ENCODE measurements at places on chromosomes 6 and 20.
A peak's percentile ranks its signal among the peaks of the same experiment; 100 is the strongest.

GRCh38 chr20:44601801-44602204 lies 19.4 kb downstream of the PKIG start:
- DNase-seq, result no peak

- no peak for DNase-seq
These were observed 5.2 kb downstream of the HIVEP1 start for GRCh38 chr6:12017263-12017662.

DNA sequence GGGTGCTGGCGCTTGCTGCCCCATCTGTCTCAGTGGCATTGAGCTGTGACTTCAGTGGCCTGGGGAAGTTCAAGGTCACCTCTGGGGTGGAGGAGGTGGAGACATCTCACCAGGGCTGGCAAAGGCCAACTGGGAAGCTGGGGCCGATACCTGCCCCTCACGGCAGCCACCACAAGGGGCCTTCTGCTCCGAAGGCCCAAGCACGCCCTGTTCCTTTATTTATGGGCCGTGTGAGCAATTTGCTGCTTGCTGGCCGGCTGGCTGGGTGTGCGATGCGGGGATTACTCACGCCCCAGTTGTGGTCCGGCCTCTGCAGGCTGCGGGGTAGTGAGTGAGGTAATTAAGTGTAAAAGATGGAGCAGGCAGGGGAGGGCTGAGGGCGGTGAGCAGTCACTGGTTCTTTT lies 13.2 kb upstream of the SCRT2 start:
- no peak for DNase-seq

DNA sequence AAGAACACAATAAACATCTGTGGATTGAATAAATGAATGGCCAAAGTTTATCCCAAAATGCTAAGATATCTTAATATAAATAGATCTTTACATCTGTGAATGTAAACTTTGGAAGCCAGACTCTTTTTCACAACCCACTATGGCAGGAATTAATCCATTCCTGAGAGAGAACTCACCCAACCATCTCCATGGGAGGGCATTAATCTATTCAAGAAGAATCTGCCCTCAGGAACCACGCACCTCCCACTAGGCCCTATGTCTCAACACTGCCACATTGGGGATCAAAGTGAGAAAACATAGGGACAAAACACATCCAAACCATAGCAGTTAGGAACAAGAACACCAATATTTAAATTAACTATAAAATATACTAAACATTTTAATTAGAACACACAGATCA lies 3.4 kb downstream of the UBE3D start:
- DNase-seq, result no peak

DNA sequence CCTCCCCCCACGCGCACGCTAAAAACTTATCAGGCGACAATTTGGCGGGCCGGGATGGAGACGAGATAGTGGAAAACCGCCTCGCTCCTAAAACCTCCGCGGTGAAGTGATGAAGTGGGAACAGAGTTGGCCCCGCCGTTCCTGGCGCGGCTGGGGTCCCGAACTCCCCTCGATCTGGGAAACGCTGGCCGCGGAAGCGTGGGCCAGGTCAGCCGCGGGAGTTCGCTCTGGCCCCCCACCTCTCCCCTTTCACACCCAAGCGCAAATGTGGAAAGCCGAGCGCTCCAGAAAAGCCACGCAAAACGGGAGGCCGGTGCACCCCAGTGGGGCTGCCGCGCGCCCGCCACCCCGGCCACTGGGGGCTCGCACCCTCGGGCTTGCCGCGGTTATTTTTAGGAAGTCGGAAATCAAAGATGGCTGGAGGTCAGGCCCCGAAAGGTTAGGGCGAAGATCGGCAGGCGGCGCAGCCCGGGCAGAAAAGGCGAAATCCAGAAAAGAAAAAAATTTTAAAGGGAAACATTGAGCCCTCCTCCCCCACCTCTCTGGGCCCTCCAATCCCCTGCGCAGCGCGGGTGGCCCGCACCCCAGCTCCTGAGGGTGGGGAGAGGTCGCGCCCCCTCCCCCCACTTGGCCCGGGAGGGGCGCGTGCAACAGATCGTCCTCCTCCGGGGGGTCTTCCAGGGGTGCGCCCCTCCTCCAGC lies 1.0 kb downstream of the SALL4 start:
- DNase-seq, result no peak

GRCh38 chr6:149342525-149342924 lies 25.0 kb downstream of the TAB2 start:
- DNase-seq, result no peak

- DNase-seq, result no peak
These were observed 3.0 kb upstream of the C4A start for GRCh38 chr6:31978831-31979230.

GRCh38 chr6:16154904-16155303 lies 26.0 kb downstream of the MYLIP start:
- DNase-seq, result no peak

- DNase-seq, result no peak
These were observed 4.6 kb downstream of the UNC93A start for GRCh38 chr6:167295495-167296292.

DNA sequence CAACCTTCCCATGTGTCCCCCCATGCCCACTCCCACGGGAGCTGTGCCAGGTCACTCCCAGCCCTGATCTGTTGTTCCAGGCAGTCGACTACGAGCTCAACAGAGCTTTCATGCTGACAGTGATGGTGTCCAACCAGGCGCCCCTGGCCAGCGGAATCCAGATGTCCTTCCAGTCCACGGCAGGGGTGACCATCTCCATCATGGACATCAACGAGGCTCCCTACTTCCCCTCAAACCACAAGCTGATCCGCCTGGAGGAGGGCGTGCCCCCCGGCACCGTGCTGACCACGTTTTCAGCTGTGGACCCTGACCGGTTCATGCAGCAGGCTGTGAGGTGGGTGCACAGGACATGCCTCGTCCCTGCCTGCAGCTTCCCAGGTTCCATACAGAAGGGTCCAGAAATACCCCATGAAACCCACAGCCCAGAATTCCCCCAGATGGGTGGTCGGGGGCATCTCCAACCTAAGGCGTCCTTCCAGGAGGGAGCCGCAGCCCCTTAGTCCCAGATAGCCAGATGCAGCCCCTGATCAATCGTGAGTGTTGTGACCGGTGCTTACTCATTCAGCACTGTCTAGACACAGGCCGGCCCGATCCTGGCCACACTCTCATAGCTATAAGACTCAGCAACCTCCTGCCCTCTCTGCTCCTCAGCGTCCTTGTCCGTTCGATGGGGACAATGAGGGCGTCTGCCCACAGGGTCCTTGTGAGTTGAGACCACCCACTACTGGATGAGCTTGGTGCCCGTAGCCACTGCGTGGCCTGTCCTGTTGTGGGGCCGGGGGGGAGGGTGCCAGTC lies 142.1 kb downstream of the TAF4 start:
- no peak for DNase-seq

GRCh38 chr6:42572523-42572922 lies 8.7 kb downstream of the UBR2 start:
- DNase-seq, result no peak

DNA sequence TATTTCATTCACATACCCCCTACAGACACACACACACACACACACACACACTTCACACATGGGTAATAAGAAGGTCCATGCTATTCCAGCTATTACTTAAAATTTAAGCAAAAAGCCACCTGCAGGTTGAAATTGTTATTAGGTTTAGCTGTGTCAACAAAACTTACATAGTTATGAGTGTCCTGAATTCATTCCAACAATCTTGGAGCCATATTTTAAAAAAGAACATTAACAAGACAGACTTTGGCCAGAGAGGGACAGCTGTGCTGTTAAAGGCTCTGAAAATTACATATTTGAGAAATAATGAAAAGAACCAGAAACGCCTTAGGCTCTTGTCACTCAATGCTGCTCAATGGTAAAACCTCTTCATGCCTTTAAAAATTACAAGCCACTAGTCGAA lies 455.3 kb downstream of the EPM2A start:
- no peak for DNase-seq

- no peak for DNase-seq
These were observed 112.7 kb upstream of the THBS2 start for GRCh38 chr6:169366258-169366901.

DNA sequence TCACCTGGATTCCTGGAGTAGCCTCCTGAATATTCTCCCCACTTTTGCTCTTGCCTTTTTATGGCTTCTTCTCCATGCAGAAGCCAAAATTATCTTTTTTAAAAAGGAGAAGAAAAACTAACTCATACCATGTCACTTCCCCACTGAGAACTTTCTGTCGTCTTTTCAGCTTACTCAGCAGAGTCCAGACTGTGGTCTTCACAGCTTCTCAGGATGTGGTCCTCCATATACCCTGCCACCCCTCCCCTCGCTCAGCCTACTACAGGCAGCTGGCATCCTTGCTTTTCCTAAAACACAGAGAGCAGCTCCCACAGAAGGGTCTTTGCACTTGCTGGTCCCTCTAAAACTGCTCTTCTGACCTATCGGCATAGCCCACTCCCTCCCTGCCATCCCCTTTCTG lies 89.4 kb upstream of the ISM1 start:
- no peak for DNase-seq

GRCh38 chr20:22929661-22930060 lies 105.5 kb upstream of the SSTR4 start:
- no peak for DNase-seq

DNA sequence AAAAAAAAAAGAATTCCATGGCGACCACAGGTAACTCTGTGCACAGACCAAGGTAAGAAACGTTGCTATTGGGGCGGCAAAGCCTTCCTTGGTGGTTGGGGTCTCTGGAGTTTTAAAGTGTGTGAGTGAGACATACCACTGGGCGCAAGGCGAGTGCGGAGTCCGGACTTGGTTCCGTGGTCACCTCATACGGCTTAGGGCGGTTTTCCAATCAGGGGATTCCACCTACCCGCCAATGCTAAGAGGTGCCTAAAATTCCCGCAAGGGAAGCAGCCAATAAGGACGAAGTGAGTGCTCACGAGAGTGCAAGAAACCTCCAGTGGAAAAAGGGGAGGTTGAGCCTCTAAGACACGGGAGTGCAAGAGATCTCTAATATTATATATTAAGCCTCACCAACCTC lies 68.6 kb upstream of the PRSS16 start:
- no peak for DNase-seq

- no peak for DNase-seq
These were observed 111.9 kb downstream of the TBX18 start for GRCh38 chr6:84652356-84653026.

GRCh38 chr6:156030053-156030452 lies 574.4 kb upstream of the NOX3 start:
- no peak for DNase-seq

- no peak for DNase-seq
These were observed 466.1 kb downstream of the NKAIN2 start for GRCh38 chr6:124269733-124270132.

DNA sequence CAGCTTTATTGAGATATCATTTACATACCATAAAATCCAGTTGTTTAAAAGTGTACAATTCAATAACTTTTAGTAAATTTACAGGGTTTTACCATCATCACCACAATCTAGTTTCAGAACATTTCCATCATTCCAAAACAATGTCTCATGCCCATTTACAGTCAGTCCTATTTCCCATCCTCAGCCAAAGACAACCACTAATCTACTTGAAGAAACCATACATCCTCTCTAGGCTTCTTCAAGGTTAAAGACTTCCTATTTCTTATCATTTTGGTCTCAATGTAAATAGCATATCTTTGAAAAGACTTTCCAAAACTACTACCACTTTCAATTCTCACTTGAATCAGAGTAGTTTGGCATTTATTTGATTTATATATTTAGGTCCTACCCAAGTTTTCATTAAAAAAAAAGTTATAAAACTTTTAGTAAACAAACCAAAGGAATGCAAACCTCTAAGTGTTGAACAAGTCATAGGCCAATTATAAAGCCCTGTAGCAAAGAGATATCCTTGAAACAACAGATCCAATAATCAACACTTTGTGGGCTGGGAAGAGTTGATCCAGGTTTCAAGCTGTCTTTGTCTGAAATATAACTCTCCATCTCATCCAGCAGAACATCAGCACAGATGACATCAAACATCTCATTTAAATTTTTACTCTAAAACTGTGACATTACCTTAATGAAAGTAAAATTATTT lies 211.3 kb upstream of the RUNX2 start:
- DNase-seq, result no peak

DNA sequence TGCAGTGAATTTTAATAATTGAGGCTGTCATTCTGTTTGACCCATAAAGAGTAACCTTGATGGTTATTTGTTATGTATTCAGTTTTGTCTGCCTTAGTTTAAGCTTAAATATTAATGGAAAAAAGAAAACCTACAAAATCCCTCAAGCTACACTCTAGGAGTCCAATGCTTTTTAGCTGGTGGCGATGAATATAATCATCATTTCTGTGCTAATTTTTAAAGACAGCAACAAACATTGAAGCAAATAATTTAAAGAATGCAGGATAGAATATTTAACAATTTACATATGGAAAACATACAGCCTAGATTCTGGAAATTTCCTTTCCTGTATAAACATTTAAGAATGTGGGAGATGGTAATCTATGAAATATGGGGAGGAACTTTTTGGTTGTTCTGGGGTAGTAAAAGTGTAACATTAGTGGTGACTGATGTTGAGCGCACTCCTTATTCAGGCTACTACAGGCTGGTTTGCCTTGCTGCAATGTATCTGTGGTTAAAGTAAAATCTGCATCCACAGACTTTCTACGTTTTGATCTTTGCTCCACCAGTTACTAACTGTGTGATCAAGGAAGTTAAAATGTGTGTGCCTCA lies 287.9 kb upstream of the DEFB112 start:
- no peak for DNase-seq

GRCh38 chr6:24600903-24601302 lies 45.1 kb downstream of the KIAA0319 start:
- no peak for DNase-seq

GRCh38 chr20:53735536-53736050 lies 142.0 kb upstream of the ZNF217 start:
- peak; percentile 74 for DNase-seq

DNA sequence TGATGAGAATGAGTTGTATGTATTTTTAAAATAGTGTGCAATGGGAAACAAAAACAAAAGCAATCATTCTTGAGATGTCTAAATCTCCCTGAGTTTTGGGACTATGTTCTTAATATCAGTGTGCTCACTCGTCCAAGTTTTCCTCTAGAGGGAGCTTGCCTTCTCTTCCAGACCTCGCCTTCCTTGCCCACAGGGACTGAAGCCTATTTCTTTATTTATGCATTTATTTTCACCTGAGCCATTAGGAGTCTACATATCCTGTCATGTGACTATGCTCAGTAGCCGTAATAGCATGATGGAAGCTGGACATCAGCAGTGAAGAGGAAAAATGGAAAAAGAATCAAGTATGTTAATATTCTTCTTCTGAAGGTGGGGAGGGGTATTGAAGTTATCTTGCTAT lies 131.2 kb downstream of the SH3BGRL2 start:
- peak; percentile 40 for DNase-seq

GRCh38 chr6:62613928-62614327 lies 327.9 kb upstream of the KHDRBS2 start:
- no peak for DNase-seq

DNA sequence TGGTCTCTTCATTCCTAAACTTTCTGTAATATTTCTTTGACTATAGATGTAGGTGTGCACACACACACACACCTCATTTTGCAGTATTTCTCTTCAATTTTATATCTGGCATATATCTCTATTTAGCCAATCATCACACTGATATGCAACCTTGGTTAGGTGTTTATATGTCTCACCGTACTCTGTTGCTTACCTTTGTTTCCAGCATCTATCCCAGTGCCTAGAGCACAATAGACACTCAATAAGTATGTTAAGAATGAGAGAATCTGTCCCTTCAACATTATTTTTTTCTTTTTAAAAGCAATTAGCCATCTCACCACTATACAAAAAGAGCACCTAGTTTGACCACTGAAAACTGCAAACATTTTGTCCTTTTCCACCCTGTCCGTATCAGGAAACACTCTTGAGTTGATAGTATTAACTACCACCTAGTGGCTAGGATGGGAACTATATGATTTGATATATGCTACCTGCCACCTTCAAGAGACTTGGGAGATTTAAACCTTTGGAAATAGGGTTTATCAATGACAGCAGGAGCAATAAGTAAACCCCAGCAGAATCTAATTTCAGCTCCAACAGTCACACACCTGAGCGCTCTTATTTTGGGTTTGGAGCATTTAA lies 48.7 kb upstream of the RSPO3 start:
- no peak for DNase-seq

Data from NCI-H524 treated with DMSO at 0.1 percent for 48 hours (cell line).